Right renal cortex interstitium (tissue), 3 donors: ENCODE measurements at places on chromosomes 1 and 21. TPM values are rescaled to one million over a fixed set of nuclear protein-coding genes. Genes with fewer than 3 reads are reported as not detected.

DNA sequence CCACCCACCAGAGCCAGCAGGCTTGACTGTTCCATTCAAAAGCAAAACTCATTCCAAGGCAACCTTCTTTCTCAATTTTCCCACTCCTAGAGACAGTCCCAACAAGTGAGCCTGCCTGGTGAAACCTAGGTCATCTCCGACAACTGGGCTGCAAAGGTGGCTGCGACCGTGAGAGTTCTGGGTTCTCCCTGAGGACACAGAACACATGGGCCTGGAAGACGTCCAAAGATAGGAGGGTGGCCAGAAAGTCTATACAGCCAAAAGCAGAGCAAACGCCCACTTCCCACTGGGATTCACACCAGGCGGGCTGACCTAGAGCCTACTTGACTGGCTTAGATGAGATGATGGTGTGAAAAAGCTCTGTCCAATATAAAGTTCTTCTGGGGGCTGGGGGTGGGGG is 90.2 kb upstream of the GRIK3 start:
- DNase-seq, result no peak

GRCh38 chr1:97919585-97920261 is 1.1 kb downstream of the DPYD start:
- DNase-seq, result no peak

DNA sequence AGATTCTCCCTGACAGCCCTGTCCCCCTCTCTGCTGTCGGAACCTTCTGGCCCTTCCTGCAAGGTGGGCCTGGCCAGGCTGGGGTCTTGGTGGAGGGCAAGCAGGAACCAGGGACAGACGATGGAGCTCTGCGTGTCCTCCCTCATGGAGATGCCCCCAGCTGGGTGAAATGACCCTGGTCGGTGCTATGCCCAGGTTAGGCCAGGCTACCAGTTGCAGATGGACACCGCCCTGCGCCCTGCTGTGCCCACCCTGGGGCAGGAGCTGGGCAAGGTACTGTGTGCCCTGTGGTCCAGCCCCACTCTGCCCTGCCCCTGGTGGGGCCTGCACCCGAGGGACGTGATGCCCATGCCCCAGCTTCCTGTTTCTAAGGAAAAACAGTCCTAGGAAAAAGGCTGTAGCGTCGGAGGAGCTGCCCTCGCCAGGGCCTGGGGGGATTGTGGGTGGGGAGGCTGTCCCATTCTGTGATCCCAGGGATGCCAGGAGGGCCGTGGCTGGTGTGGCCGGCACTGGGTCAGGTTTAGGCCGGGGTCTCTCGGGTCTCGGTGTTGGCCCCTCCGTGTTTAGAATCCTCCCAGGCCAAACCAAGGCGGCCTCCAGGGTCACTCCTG is 77.6 kb downstream of the MORN1 start:
- no peak for DNase-seq

DNA sequence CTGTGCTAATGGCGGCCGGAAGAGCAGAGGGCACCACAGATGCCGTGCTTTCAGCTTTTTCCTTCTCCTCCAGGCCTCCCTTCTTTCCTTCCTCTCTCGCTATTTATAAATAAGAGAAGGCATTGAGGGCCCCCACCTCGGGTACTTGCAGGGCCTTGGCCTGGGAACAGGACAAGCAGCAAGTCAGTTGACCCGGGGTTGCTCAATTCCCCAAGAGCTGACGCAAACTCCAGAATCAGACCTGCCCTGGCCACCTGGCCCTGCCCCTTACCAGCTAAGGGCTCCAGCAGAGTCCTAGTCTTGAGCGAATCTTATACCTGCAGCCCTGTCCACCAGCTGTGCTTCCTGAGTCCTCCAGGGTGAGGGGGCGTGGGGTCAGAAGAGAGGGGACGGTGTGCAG is 13.5 kb downstream of the TNFRSF1B start:
- no peak for DNase-seq

DNA sequence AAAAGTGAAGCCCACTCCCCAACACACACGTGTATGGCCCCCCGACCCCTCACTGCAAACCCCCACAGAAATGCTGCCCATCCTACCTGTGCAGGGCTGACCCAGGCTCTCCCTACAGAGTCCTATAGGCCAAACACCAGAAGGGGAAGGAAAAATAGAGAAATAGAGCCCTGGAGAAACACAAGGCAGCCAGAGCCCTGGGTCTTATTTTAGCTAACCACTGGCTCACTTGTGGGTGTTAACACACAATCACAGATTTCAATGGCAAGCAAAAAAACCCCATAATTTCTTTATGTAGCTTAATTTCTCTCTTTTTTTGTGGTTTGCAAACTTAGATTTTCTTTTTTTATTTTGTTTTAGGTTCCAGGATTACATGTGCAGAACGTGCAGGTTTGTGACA is 989 bp upstream of the PIGR start:
- DNase-seq, result no peak

- no peak for DNase-seq
These were observed 39.7 kb downstream of the CHML start for GRCh38 chr1:241600496-241600901.

DNA sequence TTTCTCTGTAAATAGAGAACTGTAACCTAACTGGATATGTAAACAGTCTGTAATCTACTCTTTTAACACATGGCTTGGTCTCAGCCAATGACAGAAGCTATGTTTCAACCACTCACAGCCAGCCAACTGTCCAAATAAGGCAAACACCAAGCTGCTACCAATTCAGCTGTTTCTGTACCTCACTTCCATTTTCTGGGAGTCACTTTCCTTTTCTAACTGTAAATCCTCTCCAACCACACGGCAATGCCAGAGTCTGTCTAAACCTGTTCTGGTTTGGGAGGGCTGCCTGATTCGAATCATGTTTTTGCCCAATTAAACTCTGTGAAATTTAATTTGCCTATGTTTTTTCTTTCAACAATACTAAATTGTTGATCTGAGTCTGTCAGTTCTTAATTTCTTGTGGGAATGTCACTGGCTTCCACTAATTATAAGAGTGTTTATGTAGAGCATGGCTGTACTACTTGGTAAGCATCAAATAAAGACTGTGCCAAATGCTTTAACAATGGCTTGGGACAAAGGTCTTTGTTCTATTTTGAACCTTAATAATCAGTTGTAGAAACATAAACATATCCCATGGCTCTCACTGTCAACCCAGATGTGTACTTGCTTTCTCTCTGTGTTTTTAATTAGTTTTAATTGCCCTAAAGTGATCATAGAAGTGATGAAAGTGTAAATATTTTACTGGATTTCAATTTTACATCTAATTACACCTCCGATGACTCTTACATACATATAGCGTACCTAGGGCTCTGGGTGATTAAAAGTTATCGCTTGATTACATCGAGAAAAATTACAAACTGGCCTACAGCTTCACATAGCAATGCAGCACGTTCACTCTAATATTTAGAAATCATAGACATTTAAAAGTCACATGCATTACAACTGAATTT is 1144.6 kb upstream of the TMPRSS15 start:
- DNase-seq, result no peak

DNA sequence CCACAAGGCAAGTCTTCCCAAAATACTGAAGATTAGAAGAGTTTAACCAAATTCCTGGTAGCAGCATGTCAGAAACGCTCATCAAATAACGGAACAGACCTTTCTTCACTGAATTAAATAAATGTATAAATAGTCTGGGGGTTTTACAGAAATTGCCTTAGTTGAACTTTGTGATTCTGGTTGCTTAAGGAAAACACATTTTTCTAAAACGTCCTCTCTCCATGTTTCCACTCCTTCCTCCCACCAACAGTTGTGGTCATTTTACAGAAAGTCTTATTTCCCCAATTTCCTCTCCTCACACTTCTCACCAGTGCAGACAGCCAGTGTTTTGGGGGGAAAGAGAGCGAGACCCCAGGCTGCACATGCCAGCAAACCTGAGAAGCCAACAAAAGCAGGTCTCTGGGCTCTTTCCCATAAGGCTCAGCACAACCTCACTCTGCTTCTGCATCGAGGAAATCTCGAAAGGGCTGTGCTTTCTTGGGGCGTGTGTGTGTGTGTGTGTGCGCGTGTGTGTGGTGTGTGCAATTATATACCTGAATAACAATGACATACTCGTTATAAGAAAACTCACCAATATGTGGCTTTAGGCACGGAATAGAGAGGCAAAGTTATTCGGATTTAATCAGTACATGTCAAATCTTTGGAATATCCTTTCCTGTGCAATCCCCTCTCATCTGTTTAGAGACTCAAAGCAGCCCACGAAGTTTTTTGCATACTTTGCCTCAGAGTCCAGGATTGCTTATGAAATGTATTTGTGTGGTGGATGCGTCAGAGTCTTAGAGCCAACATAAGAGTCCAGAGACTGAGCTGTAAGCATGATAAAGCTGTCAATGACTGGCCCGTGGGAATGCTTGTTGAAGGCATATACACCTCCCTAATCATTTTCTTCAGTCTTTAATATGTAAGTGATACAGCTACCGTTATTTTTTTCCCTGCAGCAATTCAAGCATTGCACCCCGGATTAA is 2.0 kb downstream of the KCNJ15 start:
- no peak for DNase-seq

GRCh38 chr1:243244432-243244841 is 10.6 kb downstream of the CEP170 start:
- DNase-seq, result no peak

- no peak for DNase-seq
These were observed 44.9 kb downstream of the C1orf198 start for GRCh38 chr1:230823426-230823825.

- DNase-seq, result no peak
These were observed at the start of gene RAB3B for GRCh38 chr1:51990478-51990965. Gene RAB3B (minus strand): TSS chr1:51990700. CDS start chr1:51977117, 13,583 bp downstream.

DNA sequence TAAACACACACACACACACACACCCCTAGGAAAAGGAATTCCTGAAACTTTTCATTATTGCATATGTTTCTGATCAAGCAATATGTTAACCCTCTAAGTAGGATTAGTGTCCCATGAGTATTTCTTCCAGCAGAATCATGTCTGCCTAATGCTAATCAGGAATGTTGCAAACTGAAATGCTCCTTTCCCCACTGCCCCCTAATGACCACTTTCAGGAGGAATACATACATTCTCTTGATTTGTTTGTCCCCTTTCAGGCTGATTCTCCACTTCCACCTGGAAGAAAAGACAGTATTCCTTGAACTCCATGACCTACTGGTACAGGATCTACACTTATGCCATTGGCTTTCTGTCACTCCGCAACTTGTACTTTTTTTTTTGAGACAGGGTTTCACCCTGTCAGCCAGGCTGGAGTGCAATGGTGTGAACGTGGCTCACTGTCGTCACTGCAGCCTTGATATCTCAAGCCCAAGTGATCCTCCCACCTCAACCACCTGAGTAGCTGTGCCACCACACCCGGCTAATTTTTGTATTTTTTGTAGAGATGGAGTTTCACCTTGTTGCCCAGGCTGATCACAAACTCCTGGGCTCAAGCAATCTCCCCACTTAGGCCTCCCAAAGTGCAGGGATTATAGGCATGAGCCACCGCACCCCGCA is 56.7 kb downstream of the LRIG2 start:
- no peak for DNase-seq

- DNase-seq, result no peak
These were observed 11.3 kb downstream of the CRABP2 start for GRCh38 chr1:156693848-156694689.

- DNase-seq, result no peak
These were observed 281.4 kb downstream of the RPS6KC1 start for GRCh38 chr1:213332491-213332890.

DNA sequence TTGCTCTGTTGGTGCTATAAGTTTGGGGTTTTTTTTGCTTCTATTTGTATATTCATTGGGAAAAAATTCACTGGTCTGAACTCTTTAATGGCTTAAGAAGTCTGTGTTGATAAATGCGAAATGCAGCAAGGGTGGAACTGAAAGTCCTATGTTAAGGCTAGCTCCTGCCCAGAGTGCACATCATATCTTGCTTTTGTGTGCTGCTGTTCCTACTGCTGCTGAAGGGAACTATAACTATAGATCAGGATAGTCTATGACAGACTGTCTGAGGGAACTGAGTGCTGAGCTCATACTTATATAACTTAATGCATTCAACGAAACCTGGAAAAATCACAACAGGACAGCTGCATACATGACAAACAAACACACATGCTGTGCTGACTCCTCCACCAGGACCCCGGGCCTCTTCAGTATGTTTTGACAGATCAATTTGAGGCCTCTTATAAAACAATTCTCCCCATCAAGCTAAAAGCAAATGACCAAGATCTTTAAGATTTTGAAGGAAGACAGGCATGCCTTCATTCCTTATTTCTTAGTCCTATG is 1031.5 kb upstream of the ADGRL2 start:
- DNase-seq, result no peak

- DNase-seq, result no peak
These were observed 206.2 kb upstream of the C1orf87 start for GRCh38 chr1:60279798-60280197.

- DNase-seq, result no peak
These were observed 128.0 kb upstream of the IRF2BP2 start for GRCh38 chr1:234737967-234738314.

GRCh38 chr1:88463401-88463985 is 220.6 kb upstream of the PKN2 start:
- DNase-seq, result no peak

DNA sequence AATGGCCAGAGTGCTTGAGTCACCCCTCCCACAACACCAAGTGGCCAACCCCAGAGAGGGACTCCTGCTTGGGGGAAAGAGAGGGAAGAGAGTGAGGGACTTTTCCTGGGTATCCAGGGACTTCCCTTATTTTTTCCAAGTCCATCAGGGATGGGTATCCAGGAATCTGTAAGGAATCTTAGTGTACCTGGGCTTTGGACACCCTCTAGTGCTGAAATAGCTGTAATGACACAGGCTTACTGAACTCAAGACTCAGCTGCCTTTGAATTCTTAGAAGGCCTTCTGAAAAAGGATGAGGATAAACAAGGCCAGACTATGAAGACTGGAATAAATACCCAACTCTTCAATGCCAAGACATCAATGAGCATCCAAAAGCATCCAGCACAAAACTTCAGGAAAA is 12.0 kb downstream of the TSHB start:
- no peak for DNase-seq

DNA sequence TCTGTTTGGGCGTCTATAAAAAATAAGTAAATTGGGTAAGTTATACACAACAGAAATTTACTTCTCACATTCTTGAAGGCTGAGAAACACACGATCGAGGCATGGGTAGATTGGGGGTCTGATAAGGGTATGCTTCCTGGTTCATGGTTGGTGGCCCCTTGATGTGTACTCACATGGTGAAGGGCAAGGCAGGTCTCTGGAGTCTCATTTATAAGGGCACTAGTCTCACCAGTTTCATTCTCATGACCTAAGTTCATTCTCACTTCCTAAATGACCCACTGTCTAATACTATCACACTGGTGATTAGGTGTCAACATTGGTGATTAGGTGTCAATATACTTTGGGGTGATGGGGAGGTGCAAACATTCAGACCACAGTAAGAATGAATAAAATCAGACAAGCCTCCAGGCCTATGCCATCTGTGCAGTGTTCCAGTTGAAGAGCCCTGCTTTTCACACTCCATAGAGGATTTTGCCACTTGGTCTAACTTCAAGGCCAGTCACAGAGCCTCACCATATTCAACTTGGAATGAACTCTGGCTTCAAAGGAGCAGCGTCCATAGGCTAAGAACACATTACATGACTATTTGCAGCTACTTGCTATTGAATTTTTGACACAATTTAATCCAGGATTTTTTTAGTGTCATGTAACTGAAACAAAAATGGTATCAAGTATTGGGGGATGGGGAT is 2.5 kb upstream of the GBP4 start:
- no peak for DNase-seq

The FUCA1 gene
- 48.0 TPM for polyA plus RNA-seq

The SYCP1 gene
- 0.15 TPM for polyA plus RNA-seq

The KPRP gene
- polyA plus RNA-seq, result not detected

The FCMR gene
- polyA plus RNA-seq, result 1.9 TPM

The PRKCZ gene
- 33.6 TPM for polyA plus RNA-seq

The DPT gene
- 0.10 TPM for polyA plus RNA-seq

The S100A14 gene
- 21.1 TPM for polyA plus RNA-seq

The SPRR2F gene
- polyA plus RNA-seq, result not detected
